Putamen (tissue), 1 donor: ENCODE measurements at places on chromosomes 5 and 9.

DNA sequence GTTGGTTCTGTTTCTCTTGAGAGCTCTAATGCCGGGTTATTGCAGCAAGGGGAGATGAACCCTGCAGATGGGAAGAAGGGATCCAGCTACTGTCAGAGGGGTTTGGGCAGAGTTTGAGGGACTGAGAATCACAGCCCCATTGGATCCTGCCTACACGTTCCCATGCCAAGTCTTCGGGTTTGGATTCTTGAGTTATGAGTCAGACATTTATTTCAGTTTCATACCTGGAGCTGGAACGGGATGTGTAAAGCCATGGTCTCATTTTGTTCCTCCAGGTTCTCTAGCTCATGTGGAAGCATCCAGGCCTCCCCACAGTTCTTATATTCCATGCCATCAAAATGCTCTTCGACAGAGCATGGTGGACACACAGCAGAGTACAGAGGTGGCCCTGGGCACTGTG is 275.4 kb upstream of the IRX4 start:
- no peak for DNase-seq

DNA sequence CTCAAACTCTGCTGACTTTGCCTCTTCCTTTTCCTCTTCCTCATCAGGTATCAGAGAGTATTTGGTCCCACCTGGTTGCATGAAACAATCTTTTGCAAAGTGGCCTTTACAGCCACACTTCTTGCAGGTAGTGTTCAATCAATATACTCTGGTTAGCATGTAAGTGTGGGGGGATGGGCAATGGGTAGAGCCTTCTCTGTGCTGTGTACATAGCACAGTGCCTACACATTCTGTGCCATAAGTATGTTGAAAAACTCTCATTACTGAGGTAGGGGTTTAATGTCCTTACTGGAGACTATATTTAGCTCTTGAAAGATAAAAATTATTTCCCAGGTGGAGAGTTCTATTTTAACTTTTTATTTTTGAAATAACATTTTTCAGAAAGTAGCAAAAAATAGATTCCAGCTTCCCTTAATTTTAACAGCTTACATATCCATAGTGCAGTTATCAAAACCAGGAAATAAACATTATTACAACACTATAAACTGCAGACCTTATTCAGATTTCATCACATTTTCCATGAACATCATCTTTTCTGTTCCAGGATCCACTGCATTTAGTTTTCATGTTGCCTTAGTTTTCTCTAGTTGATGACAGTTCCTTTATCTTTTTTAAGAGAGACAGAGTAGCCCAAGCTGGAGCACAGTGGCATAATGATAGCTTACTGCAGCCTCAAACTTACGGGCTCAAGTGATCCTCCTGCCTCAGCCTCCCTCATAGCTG is 15.1 kb downstream of the TTC1 start:
- no peak for DNase-seq

DNA sequence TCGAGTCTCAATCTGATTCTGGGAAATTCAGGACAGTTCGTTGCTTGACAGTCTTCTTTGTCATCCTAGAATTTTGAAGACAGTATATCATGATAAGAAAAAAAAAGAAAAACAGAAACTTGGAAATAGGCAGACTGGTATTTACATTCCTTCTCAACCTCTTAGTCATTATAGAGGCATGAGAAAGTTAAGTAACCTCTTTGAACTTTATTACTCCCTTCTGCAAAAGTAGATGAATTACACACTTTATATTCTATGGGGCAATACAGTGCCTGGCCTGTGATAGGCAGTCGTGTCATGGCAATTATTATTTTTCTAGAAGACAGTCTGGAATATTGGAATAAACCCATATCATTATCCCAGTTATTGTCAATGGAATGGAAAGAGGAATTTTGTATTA is 828.9 kb downstream of the TLR4 start:
- no peak for DNase-seq

DNA sequence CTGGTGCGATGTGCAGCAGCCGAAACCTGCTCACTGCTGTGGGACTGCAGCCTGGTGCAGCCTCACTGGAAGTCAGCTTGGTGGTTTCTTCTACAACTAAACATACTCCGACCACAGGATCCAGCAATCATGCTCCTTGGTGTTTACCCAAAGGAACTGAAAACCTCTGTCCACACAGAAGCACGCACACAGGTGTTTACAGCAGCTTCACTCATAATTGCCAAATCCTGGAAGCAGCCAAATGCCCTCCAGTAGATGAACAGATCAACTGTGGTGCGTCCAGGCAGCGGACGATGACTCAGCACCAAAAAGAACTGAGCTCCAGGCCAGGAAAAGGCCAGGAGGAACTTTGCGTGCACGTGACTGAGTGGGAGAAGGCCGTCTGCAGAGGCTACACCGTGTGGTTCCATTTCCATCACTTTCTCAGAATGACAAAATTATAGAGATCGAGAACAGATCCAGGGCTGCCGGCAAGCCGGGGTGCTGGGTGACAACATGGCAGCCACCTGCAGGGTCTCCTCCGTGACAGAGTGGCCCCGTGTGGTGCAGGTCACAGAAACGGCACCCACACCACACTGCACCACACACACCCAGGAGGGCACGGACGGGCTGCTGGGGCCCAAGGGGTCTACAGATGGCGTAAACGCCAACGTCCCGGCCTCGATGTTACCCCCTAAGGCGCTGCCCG is 23.1 kb upstream of the NSMF start:
- DNase-seq, result no peak

DNA sequence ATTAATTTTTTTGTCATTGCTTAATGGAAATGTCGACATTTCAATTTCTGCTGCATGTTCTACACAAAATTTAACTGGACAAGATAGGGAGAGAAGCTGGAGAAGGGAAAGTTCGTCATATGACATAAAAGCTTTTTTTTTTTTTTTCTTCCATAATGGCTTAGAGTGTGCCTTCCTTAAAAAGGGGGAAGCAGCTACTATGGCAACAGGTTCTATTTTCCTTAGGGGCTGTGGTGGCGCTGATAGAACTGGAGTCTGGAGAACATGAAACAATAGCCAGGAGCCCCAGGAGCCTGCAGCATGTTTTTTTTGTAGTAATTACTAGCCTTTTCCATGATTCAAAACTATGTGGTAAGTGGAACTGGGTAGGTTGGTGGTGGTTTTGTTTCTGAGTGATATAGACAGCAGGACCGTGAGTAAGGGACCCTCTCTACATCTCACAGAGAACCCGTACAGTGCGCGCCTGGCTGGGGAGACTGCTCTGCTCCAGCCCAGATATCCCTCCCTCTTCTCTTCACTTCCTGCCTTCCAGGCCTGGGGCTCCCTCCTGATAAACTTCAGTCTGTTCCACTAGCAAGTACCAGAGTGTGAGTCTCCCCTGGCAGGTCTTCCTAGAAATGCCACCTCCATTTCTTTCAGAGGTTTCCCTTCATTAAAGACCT is 301.6 kb downstream of the NR3C1 start:
- no peak for DNase-seq

GRCh38 chr5:136382071-136382470 is 16.7 kb upstream of the TRPC7 start:
- no peak for DNase-seq

- no peak for DNase-seq
Observed at GRCh38 chr9:5617749-5618148, 11.2 kb upstream of the RIC1 start.

GRCh38 chr5:122877518-122877917 is 32.1 kb downstream of the SNX24 start:
- DNase-seq, result no peak

- DNase-seq, result peak; percentile 84
Observed at GRCh38 chr5:132821791-132822190, 8.7 kb downstream of the SHROOM1 start.

GRCh38 chr9:138053321-138053868 is 175.8 kb downstream of the CACNA1B start:
- DNase-seq, result no peak

GRCh38 chr9:90787771-90788460 is 13.7 kb upstream of the SYK start:
- DNase-seq, result no peak

GRCh38 chr5:176747670-176748072 is 62.7 kb upstream of the UNC5A start:
- DNase-seq, result no peak

DNA sequence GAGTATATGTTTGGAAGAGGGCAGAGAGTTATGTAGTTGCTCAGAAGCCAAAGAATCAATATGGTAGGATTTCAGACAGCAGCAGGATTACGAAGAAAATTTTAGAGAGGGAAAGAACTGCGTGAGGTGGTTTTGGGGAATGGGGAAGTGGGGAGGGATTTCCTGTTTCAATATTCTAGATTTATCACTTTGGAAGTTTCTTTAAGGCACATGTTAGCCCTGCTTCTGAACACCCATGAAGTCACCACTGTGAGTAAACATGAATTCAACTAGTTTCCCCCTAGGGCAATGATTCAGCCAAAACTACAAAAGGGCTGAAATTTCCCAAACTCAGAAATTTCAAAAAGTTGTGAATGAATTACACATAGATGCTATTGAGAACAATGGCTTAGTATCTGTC is 132.2 kb downstream of the EBF1 start:
- no peak for DNase-seq

GRCh38 chr9:86515221-86515620 is 161.0 kb upstream of the TUT7 start:
- DNase-seq, result no peak

DNA sequence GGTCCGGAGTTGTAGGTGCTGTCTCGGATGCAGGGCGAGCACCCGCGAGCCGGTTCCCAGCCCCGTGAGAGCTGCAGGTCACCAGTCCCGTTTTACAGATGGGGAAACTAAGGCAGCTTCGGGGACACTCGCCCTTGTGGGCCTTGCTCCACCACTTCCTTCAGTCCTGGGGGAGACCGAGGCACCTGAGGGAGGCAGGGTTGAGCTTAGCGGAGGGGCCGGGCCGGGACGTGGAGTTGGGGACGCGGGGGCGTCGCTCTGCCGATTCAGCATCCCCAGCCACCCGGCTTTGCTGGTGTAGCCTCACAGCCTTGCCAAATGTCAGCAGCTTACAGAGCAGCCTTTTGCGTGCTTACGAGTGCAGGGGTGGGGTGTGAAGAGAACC is 530 bp downstream of the BBLN start:
- DNase-seq, result peak; percentile 32

- no peak for DNase-seq
Observed at GRCh38 chr5:50547303-50547702, 106.2 kb upstream of the EMB start.

GRCh38 chr5:158382473-158382872 is 523.5 kb upstream of the CLINT1 start:
- DNase-seq, result no peak

DNA sequence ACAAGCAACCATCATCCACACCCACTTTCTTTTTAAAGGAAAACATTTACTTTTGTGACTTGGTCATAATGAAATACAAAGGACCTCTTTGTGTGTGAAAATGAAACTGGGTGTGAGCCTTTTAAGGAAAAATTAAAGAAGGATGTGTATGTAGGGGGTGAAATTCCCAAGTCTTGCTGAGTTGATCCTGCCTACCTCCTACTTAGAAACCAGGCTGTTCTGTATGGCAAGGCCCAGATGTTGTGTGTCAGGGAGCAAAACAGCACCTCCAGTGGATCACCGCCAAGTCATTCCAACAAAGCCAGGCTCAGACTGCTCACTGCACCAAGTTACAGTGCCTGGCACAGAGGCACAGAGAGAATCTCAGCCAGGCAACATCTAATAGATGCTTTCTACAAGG is 198.5 kb upstream of the FBN2 start:
- DNase-seq, result peak; percentile 63

DNA sequence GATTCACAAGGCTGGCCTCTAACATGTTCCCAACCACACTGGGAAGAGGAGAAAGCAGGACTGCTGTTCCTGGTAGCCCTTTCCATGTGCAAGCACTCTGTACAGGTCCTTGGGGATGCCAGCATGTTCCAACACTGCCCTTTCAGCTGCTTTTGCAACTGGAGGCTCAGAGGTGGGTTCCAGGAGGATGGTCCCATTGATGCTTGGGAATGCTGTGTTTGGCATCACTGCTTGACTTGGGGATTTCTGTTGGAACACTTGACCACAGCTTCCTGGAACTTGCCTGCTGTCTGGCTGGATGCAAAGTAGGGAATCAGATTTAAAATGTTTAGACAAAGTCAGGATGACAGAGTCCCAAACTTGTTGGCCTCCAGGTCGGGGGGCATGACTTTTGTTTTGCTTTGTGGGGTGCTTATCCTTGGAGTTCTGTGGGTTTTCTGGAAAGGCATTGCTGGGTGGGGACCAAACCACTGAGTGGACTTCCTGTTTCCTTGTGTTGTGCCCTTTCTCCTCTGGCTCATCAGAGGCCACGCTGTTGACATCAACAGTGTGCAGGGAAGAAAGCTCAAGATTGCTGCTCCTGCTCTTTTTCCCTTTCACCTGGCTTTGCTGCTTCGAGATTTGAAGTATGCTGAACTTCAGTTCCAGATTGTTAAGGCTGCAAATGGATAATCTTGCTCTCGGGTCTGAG is 148.5 kb upstream of the RPS23 start:
- DNase-seq, result no peak

GRCh38 chr5:137888466-137888862 is 793 bp upstream of the PKD2L2 start:
- DNase-seq, result no peak

- no peak for DNase-seq
Observed at GRCh38 chr5:150271923-150272322, 17.6 kb downstream of the CAMK2A start.

DNA sequence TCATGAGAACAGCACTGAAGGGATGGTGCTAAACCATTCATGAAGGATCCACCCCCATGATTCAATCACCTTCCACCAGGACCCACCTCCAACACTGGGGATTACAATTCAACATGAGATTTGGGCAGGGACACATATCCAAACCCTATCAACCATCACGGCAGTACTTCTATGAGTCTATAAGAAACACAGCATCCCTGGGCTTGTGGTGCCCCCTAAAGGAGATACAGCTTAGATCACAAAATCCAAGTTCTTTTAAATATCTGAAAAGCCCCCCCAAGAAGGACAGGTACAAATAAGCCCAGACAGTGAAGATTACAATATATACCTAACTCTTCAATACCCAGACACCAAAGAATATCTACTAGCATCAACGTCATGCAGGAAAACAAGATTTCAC is 233.7 kb upstream of the ADRA1B start:
- no peak for DNase-seq

DNA sequence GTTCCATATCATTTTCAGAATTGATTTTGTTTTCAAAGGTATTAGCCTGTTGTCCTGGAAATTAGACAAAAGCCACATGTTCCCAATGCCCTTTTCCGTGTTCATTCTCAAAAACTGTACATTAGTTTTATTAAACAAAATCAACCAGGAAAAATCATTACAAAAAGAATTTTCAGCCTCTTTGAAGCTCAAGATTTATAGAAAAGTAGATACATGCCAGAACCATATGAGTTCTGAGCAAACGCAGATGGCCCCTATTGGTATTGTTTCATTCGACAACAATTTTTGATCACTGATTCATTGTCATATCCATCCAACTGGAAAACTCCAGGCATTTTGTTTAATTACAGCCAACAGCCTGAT is 148.5 kb upstream of the GRAMD2B start:
- DNase-seq, result no peak
